ENCODE measurements at places on chromosomes 3 and 15.
A peak's percentile ranks its signal among the peaks of the same experiment; 100 is the strongest.

GRCh38 chr3:63979093-63979885 is 44.0 kb downstream of the PSMD6 start:
- no peak for DNase-seq

- DNase-seq, result no peak
Observed at GRCh38 chr15:74662064-74662860, 33.6 kb downstream of the EDC3 start.

- no peak for DNase-seq
Observed at GRCh38 chr3:23728601-23729117, 77.1 kb upstream of the UBE2E1 start.

- peak; percentile 52 for DNase-seq
Observed at GRCh38 chr15:99424978-99425656, 140.7 kb upstream of the MEF2A start.

GRCh38 chr3:106589311-106589942 is 720.6 kb upstream of the CBLB start:
- no peak for DNase-seq

DNA sequence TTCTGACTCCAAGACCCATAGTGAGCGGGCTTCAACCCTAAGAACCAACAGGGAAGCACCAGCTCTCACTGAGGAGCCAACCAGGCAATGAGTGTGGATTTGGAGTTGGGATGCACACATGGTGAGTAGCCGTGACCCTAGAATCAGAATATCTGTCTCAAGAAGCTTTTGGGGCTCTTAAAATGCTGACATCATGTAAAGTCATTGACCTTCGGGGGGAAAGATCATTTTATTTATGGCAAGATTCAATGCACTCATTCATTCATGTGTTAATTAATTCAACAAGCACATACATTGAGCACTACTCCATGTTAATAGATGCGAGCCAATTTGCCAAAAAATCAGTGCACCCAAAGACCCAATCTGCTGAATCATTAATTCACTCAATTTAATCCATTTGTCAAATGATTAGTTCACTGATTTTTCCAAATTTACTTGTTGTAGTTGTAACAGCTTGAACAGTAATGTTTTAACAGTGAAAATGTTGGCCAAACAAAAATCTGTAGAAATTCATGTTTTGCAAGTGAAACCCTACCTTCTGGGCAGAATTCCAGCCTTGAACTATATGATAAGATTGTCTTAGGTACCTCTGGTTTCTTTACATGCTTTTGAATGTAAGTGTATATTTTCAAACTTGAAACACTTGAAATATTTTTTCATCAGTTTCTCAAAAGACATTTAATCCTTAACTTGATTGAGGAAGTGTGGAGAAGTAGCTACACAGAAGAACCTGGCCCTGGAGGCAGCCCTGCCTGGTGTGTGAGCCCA is 29.8 kb upstream of the LACTB start:
- DNase-seq, result no peak

- no peak for DNase-seq
Observed at GRCh38 chr3:15771444-15771843, 26.3 kb downstream of the ANKRD28 start.

DNA sequence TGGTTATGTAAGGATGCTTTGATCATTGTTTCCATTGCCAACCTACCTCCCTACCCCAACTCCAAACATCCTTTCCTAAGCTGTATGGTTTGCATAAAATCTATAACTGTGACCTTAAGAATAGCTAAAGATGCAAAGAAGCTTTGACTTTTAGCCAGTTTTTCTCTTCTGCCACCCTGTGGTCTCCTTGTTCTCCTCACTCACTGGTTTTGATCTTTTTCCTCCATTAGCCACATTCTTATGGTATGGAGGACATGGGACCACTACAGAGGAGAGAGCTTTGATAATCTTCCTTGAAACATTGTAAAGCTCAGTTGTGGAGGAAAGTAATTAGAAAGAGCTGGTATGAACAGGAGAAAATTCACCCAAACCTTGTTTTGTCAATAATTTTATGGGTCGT is 115.9 kb downstream of the NEK11 start:
- peak; percentile 3 for DNase-seq

DNA sequence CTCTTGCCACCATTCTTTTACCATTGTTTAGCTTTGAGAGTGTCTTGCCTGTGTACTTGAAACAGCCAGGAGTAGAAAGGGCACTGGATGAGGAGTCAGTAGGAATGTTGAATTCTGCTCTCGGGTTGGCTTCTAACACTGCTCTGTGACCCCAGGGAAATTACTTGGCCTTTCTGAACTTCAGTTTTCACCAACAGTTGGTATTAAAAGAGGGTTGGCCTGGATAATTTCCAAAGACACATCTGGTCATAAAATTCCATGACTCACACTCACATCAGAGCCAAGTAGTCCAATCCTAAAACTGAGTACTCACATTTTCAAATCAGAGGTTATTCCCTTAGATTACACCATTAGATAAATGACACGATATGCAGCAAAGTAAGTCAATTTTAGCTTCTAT is 141.6 kb downstream of the ECT2 start:
- peak; percentile 88 for DNase-seq

DNA sequence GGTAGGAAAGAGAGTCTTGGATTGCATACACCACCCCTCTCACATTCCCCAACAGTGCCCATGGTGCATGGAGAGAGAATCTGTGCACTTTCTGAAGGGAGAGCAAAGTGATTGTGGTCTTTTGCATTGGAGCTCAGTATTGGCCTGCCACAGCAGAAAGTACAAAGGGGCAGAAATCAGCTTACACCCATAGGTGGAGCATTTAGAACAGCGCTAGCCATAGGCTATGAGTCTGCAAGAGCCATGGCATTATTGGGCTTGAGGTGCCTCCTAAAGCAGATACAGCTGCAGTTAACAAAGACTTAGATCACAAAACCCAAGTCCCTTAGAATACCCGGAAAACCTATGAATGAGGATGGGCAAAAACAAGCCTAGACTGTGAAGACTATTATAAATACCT is 21.8 kb downstream of the SI start:
- no peak for DNase-seq

DNA sequence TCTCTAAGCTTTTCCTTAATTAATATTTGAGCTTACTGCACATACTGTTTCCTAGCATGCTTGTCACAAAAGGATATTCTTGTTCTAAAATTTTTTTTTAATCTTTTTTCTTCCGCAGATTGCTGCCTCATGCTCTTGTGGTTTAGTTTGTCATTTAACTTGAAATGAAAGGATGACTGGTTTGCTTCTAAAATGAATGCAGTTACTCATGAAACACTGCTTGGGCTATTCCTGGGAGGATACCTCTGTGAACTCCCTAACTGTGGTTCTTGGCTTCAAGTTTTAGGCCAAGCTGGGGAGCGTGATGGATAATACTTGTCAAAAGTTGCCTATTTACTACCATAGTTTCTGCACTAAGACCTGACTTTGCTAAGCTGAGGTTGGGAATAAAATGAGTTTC is 64.0 kb downstream of the USP13 start:
- DNase-seq, result no peak

- no peak for DNase-seq
Observed at GRCh38 chr15:36364377-36364776, 215.0 kb upstream of the CDIN1 start.

- DNase-seq, result no peak
Observed at GRCh38 chr15:26644948-26645347, 127.9 kb downstream of the GABRB3 start.

DNA sequence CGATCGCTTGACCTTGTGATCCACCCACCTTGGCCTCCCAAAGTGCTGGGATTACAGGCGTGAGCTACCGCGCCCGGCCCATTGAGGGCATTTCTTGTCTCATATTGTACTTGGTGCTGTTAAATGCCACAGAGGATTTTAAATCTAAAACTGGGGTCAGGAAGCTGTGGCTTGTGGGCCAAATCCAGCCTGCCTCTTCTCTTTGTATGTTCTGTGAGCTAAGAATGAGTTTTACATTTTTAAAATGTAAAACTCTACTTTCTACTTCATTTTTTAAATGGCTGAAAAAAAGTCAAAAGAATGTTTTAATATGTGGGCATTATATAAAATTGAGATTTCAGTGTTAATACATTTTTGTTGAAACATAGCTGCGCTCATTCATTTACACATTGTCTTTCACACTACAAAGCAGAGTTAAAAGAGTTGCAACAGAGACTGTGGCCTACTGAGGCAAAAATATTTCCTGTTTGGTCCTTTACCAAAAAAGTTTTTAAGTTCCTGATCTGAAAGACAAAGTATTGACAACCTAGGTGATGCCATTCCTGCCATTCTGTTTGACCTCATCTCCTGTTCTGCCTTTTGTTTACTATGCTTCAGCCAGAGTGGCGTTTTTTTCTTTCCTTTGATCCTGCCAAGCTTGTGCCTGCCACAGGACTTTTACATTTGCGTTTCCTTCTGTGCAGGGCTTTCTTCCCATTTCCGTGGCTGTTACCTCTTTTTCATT is 50.4 kb downstream of the PDCD6IP start:
- no peak for DNase-seq

DNA sequence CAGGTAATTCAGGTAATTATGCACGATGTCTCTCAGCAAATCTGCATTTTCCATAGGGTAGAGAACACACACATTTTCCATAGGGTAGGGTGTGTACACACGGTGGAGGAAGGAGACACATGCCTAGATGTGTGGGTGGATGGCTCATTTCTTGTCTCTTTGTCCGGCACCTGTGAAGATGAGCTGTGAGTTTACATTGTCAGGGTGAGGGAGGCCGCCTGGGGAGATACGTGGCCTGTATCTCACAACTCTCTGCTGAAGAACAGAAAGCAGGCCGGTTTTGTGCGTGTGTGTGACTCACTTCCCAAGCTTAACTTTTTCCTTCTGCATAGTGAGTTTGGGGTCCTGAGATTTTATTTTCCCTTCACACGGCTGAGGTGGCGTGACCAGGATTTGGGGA is 60.3 kb downstream of the SLC6A6 start:
- DNase-seq, result no peak

DNA sequence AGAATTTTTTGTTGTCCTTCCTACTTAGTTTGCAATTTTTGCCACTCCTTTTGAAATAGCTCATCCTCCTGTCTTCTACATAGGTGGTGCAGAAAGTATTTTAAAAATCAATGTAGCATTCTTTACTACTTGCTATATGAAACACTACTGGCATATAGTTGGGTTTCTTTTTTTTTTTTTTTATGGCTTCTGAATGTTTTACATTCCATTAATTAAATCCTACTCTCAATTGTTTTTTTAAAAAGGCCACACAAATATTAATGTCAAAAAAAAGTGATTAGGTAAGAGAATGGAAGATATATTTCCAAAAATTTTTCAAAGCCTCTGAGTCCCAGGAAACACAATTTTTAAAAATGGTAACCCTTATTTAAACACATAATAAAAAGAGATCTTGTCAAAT is 262.6 kb downstream of the MAGI1 start:
- DNase-seq, result no peak

GRCh38 chr3:15591928-15592327 is 9.4 kb downstream of the HACL1 start:
- DNase-seq, result no peak

GRCh38 chr15:56244038-56244810 is 545 bp upstream of the RFX7 start:
- peak; percentile 76 for DNase-seq

DNA sequence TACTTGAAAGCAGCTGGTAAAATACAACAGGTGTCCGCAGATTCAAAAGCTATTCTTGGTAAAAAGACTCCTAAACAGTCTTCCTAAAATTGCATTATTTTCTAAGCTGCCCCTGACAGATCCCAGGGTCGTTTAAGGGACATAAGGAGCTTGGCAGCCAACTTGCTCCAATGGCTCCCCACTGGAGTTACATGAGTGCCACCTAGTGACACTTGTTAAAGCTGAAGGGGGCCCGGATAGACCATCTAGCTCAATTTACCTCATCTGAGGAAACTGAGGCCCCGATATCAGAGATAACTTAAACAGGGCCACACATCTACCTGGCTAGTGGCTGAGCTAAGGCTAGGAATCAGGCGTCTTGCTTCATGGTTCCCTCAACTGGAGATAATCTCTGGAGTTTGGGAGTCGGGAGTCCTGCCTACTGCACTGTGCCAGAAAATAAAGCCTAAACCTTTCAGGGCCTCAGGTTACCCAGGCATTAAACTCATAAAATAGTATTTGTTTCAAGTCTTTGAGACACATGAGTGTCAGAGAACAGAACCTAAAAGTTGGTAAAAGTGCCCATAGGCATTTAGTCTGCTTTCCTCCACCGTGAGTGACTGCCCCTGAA is 6.5 kb upstream of the TBC1D23 start:
- DNase-seq, result no peak

GRCh38 chr3:27521872-27522265 is 37.7 kb upstream of the SLC4A7 start:
- no peak for DNase-seq

GRCh38 chr3:30293621-30294240 is 312.7 kb upstream of the TGFBR2 start:
- no peak for DNase-seq

DNA sequence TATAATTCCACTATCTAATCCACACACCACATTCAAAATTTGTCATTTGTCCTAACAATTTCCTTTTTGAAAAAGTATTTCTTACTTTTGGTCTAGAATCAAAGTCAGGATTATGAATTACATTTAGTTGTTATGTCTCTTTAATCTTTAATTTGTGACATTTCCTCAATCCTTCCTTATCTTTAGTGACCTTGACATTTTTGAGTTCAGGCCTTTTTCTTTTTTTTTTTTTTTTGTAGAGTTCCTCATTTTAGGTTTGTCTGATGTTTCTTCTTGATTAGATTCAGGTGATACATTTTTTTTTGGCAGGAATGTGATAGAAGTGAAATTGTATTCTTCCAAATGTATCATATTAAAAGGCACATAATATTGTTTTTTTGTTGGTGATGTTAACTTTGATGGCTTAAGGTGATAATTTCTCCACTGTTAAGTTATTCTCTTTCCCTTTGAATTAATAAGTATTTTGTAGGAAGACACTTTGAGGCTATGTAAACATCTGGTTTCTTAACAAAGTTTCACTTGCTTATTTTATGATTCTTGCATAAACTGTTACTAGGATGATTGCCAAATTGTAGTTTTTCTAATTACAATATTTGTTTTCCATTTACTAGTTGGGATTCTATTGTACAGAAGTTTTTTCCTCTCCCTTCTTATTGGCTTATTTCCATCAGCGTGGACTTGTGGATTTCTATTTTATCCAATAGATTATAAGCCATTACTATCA is 16.3 kb downstream of the SLC35G2 start:
- DNase-seq, result no peak

GRCh38 chr3:21528291-21528995 is 222.6 kb downstream of the ZNF385D start:
- no peak for DNase-seq

- no peak for DNase-seq
Observed at GRCh38 chr15:46607077-46607476, 972.2 kb downstream of the SQOR start.

DNA sequence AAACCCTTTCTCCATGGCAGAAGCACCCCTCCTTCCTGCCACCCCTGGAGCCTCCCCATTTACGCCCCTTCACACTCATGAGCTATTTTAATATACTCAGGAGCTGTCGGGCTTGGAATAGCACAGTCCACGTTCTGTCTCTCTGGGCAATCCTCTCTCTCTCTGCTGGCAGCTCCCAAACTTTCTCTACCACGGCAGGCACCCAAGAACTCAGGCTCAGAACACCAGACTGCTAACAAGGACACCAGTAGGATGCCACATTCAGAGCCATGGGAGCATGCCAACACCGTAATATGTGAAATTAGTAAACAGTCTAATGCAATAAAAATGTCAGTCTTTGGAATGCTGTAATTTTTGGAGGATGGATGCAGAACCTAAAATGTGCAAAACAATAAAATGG is 19.3 kb downstream of the TNFAIP8L3 start:
- no peak for DNase-seq

Data from HFF-Myc (cell line).